Panc1 (cell line): ENCODE measurements at places on chromosomes 7 and 10. TPM values are rescaled to one million over a fixed set of nuclear protein-coding genes. Genes with fewer than 3 reads are reported as not detected.

KIAA1549 gene
- 14.1 TPM for total RNA-seq

CALHM3 gene
- total RNA-seq = not detected

CYP26C1 gene
- total RNA-seq = 1.1 TPM

IL2RA gene
- 0.33 TPM for total RNA-seq

AKR1D1 gene
- not detected for total RNA-seq

INMT gene
- total RNA-seq = 0.13 TPM
